ENCODE measurements at places on chromosomes 5 and 9.

DNA sequence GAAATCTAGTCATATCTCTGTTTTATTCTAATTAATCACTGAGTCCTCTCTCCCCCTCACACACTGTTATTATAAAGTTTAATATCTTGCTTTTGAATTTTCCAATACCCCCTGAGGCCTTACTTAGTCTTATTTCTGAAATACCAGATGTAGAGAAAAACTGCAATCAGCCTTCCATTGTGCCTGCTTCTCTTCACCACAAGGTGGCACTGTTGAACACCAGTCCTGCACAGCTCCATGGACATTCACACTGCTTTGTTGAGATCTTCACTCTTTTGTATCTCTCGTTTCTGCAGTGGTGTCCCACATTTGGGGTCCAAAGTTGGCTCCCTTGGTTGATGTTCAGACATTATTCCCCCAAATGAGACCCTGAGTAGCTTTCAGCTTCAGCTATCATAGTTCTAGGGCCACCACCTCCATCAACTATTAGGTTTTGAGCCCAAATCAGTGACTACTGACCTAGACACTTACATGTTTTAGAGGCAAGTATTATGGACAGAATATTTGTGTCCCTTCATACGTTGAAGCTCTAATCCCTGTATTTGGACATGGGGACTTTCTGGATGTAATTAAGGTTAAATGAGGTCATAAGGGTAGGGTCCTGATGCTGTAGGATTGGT, 24.3 kb downstream of the BOD1 start:
- DNase-seq: no peak

- DNase-seq: no peak
Observed at GRCh38 chr5:171314728-171315385, 5.8 kb downstream of the TLX3 start.

- DNase-seq: no peak
Observed at GRCh38 chr5:2749514-2750025, 1.9 kb downstream of the IRX2 start.

DNA sequence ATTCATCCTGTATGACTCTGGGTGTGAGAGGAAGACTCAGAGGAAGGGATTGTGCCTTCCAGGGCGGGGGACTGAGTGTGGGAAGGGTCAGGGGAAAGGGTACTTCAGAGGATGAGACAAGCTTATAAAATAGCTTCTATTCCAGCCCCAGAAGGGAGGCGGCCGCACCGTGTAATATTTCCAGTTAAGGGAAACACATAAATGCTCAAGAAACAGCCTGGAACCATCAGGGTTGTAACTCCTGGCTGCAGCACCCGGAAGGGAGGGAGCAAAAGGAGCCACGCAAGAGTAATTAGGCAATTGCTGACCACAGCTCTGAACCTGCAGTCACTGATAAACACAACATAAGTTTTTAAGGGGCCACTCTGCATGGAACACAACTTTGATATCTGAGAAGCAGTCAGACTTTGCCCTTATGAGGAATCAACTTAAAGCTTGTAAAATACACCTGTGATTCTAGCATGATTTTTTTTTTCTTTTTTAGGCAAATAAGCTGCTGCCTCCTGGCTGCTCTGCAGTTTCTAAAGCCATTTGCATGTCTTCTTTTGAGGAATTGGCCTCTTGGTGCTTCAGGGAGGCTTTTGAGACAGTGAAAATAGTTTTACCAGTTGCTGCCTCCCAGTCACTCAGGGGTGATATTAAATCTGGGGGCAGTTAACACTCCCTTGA, 382.7 kb downstream of the ENC1 start:
- no peak for DNase-seq

Measured in RWPE1 (cell line).